ENCODE measurements at places on chromosomes 7 and 10.

- DNase-seq = no peak
Measured at GRCh38 chr7:130279286-130279685, 12.6 kb downstream of the CPA2 start.

- DNase-seq = no peak
Measured at GRCh38 chr10:101237982-101238731, 8.9 kb upstream of the LBX1 start.

GRCh38 chr7:44445986-44446671 lies 44.3 kb downstream of the NUDCD3 start:
- no peak for DNase-seq

DNA sequence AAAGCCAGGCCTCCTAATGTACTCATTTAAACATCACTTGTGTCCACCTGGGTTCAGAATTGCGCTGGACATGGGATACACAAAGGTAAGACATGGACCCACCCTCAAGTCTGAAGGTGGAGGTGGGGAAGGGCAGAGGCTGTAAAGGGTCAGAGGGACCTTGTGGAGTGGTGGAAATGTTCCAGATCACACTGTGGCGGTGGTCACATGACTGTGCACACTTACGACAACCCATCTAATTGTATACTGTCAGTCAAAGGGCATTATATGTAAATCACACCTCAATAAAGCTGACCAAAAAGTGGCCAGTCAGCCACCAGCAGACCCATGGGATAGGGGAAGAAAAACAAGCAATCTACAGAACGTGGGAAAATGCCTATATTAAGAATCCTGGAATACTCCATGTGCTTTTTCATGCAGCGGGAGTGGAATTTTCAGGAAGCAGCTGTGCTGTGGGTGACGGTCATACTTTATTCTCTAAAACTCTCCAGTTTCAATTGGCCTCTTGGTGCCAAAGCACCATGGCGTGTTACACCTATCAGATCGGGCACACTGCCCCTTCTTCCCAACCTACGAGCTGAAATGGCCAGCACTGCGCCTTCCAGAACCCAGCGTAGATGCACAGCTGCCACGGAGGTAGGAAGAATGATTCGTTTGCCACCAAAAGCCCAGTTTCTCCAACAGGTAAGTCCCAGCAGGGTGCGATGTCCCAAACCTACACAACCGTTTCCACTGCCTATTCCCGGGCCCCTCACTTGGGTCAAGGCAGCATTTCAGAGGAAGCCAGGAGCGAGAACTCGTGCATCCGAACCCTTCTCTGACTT lies 69.8 kb downstream of the PRKAG2 start:
- no peak for DNase-seq

- no peak for DNase-seq
Measured at GRCh38 chr7:28813243-28813962, 144.7 kb downstream of the TRIL start.

Measured in fibroblast of skin of back (primary cell).